A549 treated with GW870086 at 1 μM for 4 hours (cell line): ENCODE measurements at places on chromosomes 12 and 14. TPM values are rescaled to one million over a fixed set of nuclear protein-coding genes. Genes with fewer than 3 reads are reported as not detected.

The COQ5 gene
- 26.2 to 29.6 TPM (median 28.6 TPM) in 5 replicates for total RNA-seq

The RNASE1 gene
- total RNA-seq, result 0.17 to 0.50 TPM (median 0.27 TPM) in 4 of 5 replicates, not detected in the other

The AMN gene
- total RNA-seq, result 0.24 to 0.56 TPM (median 0.39 TPM) in 5 replicates

The RGS6 gene
- total RNA-seq, result not detected in 5 replicates

The TUNAR gene
- not detected in 5 replicates for total RNA-seq

The ADAM21 gene
- total RNA-seq, result 0.05 to 0.06 TPM (median 0.05 TPM) in 3 of 5 replicates, not detected in the others

The CPNE6 gene
- 0.06 to 0.16 TPM (median 0.15 TPM) in 3 of 5 replicates, not detected in the others for total RNA-seq

The MUCL1 gene
- total RNA-seq, result not detected in 5 replicates

The DBX2 gene
- total RNA-seq, result not detected in 5 replicates

The LTB4R gene
- total RNA-seq, result 3.9 to 6.3 TPM (median 5.2 TPM) in 5 replicates

The KIAA0586 gene
- 6.0 to 10.6 TPM (median 9.2 TPM) in 5 replicates for total RNA-seq

The RNASE3 gene
- not detected in 5 replicates for total RNA-seq

The JPH4 gene
- 0.03 to 0.10 TPM (median 0.07 TPM) in 3 of 5 replicates, not detected in the others for total RNA-seq

The NGB gene
- not detected in 5 replicates for total RNA-seq

The IL22 gene
- total RNA-seq, result not detected in 5 replicates

The LBHD2 gene
- not detected in 5 replicates for total RNA-seq

The CLEC4D gene
- total RNA-seq, result not detected in 5 replicates

The CLEC9A gene
- total RNA-seq, result not detected in 5 replicates
